AG04450 (cell line): ENCODE measurements at places on chromosomes 12 and 14.

- no peak for DNase-seq
Measured at GRCh38 chr14:99063620-99064225, 208.3 kb downstream of the BCL11B start.

GRCh38 chr12:131564845-131565244, 146.0 kb upstream of the SFSWAP start:
- DNase-seq, result no peak

DNA sequence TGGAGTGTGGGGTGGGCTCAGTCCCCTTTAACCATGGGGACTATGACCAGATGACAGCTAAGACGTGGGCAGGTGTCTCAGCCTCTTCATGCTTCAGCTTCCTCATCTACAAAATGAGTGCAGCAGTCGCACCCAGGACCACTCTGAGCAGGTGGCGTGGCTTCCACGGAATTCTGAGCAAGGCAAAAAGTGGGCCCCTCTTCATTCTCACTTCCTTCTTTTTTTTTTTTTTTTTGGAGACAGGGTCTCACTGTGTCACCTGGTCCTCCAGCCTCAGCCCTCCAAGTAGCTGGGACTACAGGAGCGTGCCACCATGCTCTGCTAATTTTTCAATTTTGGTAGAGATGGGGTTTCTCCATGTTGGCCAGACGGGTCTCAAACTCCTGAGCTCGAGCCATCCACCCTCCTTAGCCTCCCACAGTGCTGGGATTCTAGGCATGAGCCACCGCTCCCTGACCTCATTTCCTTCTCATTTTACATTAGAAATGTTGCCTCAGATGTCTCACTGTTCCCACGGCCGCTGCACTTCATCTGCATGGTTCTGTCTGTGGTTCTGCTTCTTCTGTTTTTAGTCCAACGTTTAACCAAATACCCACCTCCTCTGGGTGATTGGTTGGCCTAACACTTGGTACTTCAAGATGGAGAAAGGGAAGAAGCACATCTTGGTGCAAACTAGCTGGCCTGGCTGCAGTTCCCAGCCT, 41.3 kb upstream of the BCL7A start:
- DNase-seq, result no peak

GRCh38 chr12:132557291-132558015, 52.9 kb downstream of the LRCOL1 start:
- DNase-seq, result no peak

- DNase-seq, result no peak
Measured at GRCh38 chr12:115382681-115383080, 698.7 kb upstream of the TBX3 start.

- DNase-seq, result no peak
Measured at GRCh38 chr12:97306147-97306546, 156.5 kb upstream of the RMST start.

DNA sequence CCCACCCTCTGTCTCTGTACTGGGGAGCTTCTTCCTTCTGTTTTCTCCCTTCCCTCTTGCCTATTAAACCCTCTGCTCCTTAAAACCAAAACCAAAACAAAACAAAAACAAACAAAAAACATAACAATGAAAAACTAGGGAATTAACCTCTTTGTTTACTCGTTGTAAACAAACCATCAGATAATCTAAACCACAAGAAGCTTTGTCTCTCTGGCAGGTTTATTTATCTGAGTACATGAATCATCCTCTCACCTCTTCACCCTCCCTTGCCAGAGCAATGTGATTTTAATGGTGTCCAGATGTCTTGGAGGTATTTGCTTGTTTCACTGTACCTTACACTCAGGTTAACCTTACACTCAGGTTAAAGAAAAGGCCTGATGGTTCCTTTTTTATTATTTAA, 66.1 kb downstream of the DYRK2 start:
- DNase-seq, result no peak

GRCh38 chr14:66365388-66365787, 120.8 kb upstream of the CCDC196 start:
- no peak for DNase-seq

- DNase-seq, result no peak
Measured at GRCh38 chr14:66645716-66646115, 137.8 kb downstream of the GPHN start.

- no peak for DNase-seq
Measured at GRCh38 chr14:105374389-105374788, 23.9 kb upstream of the TEX22 start.

DNA sequence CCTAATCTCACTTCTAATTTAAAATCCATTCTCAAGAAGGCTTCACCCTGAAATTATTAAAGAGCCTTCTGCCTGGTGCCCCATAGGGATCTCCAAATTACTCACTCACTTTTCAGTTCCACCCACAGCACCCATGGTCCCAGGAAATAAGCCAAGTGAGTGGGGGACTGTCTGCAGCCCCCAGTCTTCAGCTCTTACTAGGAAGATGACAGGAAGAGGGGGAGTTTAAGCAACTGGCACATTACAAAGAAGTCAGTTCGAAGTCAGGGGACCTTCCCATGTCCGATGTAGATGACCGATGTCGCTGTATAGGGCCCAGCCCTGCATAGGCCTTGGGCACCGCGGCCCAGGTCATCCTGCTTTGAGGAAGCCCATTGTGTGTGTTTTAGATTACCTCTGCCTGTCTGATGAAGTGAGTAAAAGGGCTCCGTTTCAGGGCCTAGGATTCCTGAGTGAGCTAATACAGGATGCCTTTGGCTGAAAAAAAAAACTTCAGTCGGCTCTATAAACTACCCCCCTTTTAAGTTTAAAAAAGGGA, 1.9 kb downstream of the ACTN1 start:
- DNase-seq, result no peak

DNA sequence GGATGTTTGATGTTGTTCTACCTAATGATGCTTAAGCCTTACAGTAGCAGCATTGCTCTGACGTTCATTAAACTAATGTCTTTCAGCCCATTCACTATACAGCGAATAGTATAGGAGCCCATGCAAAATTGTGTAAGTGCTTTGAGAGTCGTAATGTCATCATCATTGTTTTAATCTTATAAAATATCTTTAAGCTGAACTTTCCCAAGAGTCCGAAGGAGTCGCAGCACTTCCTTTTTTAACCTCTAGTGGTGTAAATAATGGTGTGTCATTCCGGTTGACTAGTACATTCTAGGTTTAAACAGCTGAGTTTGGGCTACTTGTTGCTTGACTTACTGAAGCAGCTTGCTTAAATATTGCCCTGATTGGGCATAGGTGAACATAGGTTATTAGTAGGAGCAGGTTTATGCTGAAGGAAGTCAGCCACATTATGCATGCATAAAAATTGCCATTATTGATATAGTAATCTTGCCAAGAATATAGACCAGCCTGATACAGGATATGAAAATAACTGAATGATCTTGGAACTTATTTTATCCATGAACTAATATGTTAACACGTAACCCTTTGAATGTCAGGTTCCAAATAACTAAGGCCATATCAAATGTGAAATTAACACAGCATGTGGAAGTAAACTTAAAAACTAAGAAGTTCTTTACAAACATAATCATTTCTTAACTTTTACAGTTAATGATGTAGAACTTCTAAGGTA, 2.6 kb downstream of the WNK1 start:
- peak; percentile 24 for DNase-seq

DNA sequence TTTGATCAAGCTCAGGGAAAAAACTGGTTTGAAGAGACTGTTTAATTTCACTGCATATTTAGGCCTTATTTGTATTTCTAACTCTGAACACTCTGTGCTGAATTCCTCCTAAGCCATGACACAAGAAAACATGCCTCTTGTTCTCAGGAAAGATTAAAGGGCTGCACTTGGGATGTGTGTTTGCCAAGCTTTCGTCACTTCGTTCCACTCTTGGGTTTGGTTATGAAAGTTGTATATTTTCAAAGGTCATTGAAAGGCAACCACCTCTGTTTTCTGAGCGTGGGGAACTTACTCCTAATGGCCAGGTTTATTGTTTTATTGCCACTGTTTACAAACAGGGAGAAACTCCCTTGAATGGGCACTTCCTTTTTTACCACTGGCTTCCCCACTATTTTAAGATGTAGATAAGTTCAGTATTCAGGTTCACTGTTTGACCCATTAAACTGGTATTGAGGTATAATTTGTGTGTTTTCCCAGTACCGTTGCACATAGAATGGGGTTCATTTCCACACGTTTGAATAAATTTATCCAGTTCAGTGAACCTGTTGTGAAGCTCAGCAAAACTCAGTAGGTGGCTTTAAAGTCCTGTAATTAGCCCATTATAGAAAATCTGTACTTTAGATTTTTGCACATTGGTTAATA, 65.3 kb downstream of the NKX2-1 start:
- DNase-seq, result no peak

GRCh38 chr14:90721619-90722305, 94.5 kb downstream of the TTC7B start:
- no peak for DNase-seq

DNA sequence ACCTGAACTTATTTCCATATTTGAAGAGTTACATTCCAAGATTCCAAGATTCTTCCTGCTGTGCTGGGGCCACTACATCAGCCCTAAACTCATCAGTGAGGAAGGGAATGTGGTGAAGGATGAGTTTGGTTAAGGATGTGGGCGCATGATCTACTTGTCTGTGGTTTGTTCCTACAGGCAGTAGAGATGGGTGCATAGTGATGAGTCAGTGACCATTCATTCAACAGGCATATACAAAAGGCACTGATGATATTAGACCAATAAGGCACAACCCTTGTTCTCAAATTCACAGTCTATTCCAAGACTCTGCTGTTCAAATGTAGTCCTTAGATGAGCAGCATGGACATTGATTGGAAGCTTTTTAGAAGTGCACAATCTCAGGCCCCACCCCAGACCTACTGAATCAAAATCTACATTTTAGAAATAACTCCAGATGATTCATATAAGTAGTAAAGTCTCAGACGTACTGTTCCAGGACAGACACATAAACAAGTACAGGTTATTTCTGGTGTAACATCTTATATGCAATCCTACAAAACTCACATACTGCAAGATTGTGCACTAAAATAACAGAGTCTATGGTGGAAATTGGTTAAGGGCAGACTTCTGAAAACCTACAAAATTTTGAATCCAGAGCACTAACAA, 47.7 kb upstream of the MAP3K9 start:
- DNase-seq, result peak; percentile 77

GRCh38 chr12:105814283-105814682, 324.5 kb downstream of the NUAK1 start:
- DNase-seq, result no peak

DNA sequence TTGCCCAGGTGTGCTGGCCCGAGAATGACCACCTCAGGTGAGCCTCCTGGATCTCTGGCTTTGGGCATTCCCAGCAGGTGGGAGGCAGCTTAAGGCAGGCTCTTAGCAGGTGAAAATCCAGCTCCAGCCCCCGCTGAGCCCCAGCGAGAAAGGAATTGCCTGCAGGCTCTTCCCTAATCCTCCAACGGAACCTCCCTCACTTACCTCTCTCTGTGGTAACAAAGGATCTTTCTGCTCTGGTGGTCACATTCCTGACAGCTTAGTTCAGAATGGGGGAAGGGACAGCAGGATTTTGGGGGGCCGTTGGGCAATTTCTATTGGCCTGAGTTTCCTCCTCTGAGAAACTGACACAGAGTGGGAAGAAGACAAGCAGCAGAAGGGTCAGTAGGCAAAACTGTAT, 116.0 kb upstream of the LHX5 start:
- DNase-seq, result no peak

GRCh38 chr14:89244720-89245119, 172.3 kb downstream of the FOXN3 start:
- DNase-seq, result no peak

- no peak for DNase-seq
Measured at GRCh38 chr12:103688376-103689063, 101.4 kb downstream of the STAB2 start.

- DNase-seq, result no peak
Measured at GRCh38 chr12:55017416-55017925, 2.3 kb upstream of the NEUROD4 start.

- no peak for DNase-seq
Measured at GRCh38 chr12:21542403-21542802, 16.3 kb downstream of the SPX start.

DNA sequence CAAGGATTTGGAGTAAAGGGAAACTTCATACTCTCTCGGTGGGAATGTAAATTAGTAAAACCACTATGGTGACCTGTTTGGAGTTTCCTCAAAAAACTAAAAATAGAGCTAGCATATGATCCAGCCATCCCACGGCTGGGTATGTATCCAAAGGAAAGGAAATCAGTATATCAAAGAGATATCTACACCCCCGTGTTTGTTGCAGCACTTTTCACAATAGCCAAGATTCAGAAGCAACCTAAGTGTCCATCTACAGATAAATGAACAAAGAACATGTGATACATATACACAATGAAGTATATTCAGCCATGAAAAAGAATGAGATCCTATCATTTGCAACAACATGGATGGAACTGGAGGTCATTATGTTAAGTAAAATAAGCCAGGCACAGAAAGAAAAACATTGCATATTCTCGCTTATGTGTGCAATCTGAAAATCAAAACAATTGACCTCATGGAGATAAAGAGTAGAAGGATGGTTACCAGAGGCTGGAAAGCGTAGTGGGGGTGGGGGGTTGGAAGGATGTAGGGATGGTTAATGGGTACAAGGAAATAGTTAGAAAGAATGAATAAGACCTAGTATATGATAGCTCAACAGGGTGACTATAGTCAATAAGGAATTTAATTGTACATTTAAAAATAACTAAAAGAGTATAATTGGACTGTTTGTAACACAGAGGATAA, 468.0 kb downstream of the BCAT1 start:
- DNase-seq, result no peak

- no peak for DNase-seq
Measured at GRCh38 chr12:122245553-122245952, 19.7 kb upstream of the DIABLO start.

- no peak for DNase-seq
Measured at GRCh38 chr14:33709283-33709682, 241.6 kb downstream of the EGLN3 start.

DNA sequence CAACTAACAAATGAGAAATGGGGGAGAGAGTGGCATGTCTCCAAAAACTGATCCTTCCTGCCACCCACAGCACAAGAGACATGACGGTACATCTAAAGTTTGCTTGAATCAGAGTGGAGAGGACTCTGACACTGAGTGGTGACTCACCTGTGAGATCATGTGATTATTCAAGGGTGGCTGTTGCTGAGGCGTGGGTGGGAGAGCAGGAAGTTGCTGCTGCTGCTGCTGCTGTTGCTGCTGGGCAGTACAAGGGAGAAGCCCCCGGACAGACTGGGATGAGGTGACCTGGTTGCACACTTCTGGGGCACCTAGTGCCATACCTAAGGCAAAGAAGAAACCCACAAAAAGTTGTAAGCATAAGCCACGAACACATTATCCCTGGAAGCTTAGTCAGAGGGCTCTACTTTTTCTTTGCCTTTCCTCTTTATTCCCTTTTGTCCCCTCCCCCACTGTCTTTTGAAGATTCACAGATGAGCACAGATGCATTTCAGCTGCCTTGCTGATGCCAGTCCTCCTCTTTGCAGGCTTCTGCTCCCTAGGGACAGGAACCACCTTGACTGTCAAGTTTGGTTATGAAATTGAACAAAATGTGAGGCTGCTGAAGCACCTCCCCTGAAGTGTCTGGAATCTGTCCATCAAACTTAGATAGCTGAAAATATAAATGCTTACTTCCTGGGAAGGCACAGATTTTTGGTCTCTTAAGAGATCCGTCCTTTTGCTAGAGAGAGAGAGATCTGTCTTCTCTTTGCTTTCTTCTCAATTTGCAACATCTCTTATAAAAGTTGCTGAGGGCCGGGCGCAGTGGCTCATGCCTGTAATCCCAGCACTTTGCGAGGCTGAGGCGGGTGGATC, 29.4 kb upstream of the STAC3 start:
- DNase-seq, result peak; percentile 91

GRCh38 chr14:44166611-44167010, 340.5 kb downstream of the FSCB start:
- no peak for DNase-seq
